ENCODE measurements at places on chromosomes 1 and 21.

DNA sequence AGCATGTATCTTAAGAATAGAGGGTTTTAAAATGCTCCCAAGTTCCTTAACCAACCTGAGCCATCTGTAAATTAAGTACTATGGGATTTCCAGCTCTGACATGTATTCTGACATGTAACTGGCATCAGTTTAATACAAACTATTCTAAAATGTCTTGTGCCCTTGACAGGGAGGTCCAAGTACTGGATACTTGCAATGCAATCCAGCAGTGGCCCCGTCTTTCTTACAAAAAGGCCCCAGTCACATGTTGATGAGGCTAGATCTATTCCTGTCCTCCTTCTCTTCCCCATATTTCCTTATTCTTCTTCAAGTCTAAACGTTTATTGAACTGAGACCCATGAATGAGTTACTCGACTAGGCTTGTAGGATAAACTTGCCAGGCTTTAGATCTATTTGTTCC, 46.4 kb downstream of the MRPL39 start:
- DNase-seq, result no peak

DNA sequence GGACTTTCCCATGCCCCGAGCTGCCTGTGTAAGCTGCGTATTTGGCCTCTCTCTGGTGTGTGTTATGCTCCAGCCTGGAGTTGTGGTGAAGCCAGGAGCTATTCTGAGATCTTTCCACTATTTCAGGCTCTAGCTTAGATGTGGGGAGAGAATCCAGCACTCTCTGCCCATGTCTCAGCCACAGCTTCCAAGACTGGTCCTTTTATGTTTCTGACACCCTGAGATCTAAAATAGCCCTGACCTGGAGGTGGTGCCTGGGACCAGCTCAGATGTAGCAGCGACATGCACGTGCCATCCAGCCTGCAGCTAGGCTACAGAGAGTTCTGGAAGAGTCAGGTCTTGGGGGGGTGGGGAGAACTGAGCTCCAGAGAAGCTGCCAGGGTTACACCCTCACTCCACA, 76.5 kb downstream of the TENT5C start:
- no peak for DNase-seq

DNA sequence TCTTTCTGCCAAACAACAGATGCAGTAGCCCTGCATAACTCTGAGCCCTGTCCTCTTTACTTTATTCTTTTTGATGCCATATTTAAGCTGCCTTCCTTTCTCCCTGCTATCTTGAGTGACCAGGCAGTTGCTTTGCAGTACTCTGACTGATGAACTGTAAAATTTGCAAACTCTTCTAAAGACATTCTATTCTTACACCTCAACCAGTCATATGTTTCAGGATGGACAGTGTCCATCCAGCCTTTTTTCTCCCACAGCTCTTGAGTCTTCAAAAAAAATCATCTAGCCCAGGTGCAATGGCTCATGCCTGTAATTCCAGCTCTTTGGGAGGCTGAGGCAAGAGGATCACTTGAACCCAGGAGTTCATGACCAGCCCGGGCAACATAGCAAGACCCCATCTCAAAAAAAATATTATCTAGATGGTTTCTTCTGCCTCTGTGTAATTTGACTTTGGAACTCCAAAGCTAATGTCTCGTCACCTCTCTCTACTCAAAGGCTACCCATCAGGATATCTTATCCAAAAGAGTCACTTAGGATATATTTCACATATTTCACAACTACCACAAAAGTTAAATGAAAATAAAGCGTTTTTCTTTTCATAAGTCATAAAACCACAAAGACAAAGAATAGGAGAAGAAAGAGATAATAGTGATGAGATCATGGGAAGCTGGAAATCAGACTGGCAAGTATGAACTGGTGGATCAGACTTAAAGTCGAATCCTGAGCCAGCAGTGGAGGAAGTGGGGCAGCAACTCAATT, 54.6 kb upstream of the IPO9 start:
- DNase-seq, result no peak

- DNase-seq, result no peak
Observed at GRCh38 chr21:32687643-32688345, 40.0 kb downstream of the SYNJ1 start.

- peak; percentile 58 for DNase-seq
Observed at GRCh38 chr1:91173346-91173890, 151.6 kb upstream of the ZNF644 start.

DNA sequence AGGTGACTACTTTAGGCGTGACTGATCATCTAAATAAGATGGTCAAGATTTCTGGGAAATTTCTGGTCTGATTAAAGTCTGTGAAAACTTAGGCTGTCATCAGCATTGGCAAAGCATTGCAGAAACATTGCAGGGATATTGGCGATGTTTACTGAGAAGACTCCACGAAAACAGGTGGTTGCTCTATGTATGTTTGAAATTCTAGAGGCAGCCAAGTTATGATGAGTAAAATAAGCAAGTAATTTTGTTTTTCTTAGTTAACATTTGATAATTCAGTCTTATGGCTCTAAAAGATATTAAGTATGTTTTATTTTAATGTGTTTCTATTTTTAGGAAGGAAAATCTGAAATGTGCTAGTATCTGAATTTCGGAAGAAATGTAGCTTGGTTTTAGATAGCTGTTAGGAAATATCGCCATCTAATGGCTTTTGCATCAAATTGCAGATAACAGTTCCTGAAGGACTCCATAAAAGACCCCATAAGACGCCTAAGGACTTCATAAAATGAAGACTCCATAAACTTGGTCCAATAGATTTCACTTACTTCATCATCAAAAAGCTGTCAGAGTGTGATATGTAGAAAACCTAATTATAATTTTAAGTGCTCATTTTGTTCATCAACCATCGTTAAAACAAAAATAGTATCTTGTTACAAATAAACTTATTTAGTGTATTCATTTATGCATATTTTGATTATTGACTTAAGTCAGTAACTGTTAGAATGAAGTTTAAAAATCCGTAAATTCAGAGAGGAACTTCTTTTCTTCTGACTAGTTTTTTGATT, 344.6 kb downstream of the RYR2 start:
- DNase-seq, result no peak

DNA sequence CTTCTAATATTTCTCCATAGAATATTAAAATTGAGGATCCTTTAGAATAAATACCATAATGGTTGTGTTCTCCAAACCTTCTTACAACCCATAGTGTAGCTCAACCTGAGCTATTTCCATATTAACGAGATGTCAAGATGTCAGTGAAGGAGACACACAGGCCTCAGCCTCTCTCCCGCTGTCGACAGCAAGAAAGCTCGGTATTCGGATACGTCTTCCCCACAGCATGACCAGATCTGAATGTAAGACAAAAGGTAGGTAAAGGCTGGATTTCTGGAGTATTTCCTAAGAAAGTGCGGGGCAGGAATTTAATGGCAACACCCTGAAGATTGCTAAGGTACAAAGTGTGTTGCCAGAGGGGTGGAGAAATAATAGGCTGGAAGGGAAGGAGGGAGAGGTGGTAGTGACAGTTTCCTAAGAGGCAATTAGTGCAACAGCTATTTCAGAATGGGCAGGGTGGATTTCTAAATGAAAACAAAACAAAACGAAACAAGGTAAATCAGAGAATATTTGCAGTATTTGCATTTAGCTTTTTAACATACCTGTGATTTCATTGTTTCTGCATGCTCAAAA, 1.7 kb downstream of the ADSS2 start:
- DNase-seq, result no peak

DNA sequence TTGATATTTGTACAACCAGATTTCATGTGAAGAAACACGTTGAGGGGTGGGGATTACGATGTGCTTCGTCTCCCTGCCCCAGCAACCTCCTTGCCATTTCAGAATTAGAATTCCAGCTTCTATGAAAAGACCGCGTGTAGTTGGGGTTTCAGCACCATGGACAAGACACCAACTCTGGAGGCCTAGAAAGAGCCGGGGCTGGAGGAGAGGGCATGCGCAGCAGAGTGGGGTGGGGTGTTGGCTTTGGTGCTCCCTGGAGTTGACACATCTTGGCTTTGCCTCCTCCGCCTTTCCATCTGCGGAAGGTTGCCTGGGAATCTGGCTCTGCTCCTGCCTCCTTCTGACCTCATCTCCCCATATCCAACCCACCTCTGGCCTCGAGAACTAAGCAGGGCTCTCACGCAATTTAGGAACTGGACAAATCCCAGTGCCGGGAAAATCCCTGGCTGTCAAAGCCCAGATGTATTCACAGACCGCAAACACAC, 11.8 kb downstream of the HTR6 start:
- DNase-seq, result no peak

- DNase-seq, result no peak
Observed at GRCh38 chr1:31593136-31593665, 16.9 kb downstream of the TINAGL1 start.

DNA sequence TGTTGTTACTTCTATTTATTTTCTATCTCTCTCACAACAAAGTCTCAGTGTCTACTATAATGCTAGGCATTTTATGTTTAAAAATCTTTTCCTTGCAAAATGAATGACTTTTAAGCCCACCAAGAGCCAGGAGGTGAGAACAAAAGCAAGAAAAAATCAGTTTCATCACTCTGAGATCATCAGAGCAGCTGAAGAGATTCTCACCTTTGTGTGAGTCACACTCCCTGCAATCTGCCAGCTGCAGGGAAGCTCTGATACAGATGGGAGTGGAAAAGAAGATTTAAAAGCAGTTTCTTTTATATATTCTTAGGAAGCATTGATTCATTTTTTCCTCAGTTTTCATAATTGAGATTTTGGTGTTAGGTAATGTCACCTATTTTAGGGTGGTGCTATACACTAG, 107.6 kb downstream of the LHX9 start:
- DNase-seq, result no peak

DNA sequence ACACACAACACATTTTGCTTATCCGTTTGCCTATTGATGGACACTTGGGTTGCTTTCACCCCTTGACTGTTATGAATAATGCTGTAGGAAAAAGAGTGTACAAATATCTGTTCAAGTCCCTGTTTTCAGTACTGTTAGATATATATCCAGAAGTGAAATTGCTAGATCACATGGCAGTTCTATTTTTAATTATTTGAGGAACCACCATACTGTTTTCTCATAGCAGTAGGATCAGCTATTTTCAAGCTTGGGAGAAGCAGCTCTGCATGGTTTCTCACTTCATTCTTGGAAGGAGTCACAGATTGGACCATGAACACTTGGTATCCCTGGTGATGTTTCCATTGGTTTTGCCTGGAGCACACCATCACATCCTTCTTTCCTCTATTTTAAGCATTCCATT, 114.4 kb upstream of the ZP4 start:
- no peak for DNase-seq

DNA sequence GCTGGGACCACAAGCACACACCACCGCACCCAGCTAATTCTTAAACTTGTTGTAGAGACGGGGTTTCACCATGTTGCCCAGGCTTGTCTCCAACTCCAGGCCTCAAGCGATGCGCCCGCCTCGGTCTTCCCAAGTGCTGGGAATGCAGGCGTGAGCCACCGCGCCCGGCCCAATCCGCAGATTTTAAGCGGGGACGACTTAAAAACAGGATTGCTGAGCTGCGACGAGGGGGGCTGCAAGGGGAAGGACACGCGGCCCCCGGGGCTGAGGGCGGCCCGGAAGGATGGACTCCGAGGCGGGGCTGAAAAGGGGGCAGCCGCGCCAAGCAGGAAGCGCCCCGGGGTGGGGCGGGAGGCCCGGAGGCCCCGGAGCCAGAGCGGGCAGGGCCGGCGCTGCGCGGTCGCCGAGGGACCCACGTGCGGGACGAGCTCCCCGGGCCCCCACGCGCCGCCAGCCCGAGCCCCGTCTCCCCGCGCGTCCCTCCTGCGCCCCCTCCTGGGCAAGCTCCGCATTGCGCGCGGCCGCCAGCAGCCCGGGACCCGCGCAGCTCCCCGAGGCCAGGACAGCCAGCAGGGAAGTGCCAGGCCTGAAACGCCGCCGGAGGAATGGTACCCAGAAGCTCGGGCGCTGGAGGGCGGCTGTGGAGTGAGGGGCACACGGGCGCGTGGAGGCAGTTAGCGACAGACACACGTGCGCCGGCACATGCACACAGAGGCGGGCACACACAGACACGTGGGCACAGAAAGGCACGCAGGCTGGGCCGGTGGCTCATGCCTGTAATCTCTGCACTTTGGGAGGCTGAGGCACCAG, 5.5 kb upstream of the PRKCZ start:
- no peak for DNase-seq

GRCh38 chr1:99177465-99177864, 86.8 kb upstream of the PLPPR4 start:
- DNase-seq, result no peak

- DNase-seq, result no peak
Observed at GRCh38 chr1:231460614-231461013, 38.5 kb upstream of the EGLN1 start.

- no peak for DNase-seq
Observed at GRCh38 chr1:21668951-21669257, 253 bp downstream of the RAP1GAP start.

DNA sequence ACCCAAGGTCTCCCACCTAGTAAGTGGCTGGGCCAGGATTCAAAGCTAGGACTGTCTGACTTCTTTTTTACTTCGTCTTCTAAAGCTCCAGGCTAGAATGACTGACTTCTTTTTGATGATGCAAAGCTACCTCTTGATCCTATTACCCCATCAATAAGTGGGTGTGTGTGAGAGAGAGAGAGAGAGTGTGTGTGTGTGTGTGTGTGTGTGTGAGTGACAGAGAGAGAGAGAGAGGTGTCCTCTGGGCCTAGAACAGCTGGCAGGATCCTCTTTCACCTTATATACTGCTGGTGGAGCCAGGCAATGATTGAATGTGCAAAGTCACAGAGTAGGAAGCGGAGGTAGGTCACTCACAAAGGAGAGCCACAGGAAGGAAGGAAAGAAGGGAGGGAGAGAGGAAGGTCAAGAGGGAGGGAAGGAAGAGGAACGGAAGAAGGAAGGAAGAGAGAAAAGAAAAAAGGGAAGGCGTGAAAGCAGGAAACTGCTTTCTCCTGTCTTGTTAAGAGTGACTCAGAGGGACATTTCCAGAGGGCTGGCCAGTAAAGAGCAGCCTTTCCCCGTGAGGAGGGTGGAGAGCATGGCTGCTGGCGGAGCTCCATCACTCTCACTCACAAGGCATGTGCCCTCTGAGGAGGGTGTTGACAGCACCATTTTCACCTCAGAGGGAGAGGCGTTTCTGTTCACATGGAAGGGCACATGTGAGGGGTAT, 68.9 kb downstream of the CDC7 start:
- DNase-seq, result no peak

GRCh38 chr21:18970941-18971340, 567.4 kb upstream of the TMPRSS15 start:
- DNase-seq, result no peak

- no peak for DNase-seq
Observed at GRCh38 chr1:170296642-170297041, 150.9 kb downstream of the NTMT2 start.

GRCh38 chr1:106907795-106908194, 148.7 kb upstream of the PRMT6 start:
- no peak for DNase-seq

GRCh38 chr1:1206966-1207531, 657 bp upstream of the TNFRSF18 start:
- no peak for DNase-seq

GRCh38 chr1:25246600-25247023, 642 bp downstream of the RSRP1 start:
- no peak for DNase-seq

DNA sequence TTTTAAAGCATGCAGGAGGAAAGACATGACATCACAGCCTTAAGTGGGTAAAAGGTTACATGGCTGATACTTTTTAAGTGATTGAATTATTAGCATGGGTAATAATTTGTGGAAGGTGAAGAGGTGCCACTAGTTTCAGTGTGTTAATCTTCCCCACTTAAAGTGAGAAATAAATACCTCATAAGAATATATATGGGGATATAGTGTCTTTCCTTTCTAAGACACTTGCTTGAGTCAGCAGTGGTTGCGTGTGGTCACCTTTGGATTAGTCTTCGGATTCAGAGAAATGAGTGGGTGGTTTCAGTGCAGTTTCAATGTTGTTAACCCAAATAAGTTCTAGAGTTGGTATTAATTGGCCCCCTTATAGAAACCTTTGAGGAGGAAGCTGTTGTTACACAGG, 94.1 kb downstream of the ADGRL2 start:
- no peak for DNase-seq
